ENCODE measurements at places on chromosomes 11 and 22.
A peak's percentile ranks its signal among the peaks of the same experiment; 100 is the strongest.

- DNase-seq: no peak
These were observed 1.5 kb downstream of the TMEM121B start for GRCh38 chr22:17119481-17120202.

GRCh38 chr22:26499188-26499703 is 13.0 kb downstream of the TFIP11 start:
- no peak for DNase-seq

GRCh38 chr11:34176751-34177209 is 71.4 kb downstream of the NAT10 start:
- DNase-seq: no peak

GRCh38 chr11:114820621-114821020 is 142.3 kb downstream of the NXPE2 start:
- no peak for DNase-seq

DNA sequence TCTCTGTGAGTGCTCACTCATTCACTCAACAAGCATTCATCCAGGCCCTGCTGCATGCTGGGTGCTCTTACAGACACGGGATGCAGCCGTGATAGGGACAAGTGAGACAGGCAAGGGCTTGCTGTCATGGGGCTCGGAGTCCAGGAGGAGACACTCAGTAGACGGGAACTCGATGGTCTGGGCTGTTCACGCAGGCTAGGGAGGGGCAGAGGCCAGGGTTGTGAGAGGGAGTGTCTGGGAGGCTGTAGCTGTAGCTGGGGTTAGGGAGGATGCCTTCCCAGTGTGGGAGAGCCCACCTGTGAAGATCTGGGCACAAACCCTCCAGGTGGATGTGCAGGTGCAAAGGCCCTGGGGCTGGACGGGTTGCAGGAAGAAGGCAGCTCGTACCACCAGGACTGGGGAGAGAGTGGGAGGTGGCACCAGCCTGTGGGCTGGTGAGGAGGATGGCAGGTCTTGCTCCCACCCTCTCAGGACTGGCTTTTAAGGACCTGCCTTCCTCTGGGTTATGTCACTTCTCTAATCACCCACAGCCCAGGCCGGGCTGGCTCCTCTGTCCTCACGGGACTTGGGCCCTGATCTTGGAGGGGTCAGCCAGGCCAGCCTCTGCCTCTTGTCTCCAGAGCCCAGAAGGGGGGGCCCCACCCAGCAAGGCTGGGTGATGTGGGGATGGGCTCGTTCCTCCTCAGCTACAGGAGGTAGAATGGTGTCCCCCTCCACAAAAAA is 24.1 kb downstream of the FGF4 start:
- DNase-seq: no peak

DNA sequence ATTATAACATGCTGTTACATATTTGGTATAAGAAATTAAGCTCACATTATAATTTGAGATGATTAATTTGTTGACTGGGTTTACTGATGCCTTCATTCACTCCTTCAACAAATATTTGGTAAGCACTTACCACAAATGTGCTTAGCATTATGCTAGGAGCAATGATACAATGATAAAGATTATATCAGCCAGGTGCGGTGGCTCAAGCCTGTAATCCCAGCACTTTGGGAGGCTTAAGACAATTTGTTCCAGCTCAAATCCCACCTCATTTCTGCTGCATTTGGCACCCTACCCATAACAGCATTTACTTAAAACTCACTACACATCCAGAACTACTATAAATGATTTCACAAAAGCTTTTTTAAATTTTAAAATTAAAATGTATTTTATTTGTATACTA is 1263.6 kb upstream of the RAG2 start:
- DNase-seq: no peak

DNA sequence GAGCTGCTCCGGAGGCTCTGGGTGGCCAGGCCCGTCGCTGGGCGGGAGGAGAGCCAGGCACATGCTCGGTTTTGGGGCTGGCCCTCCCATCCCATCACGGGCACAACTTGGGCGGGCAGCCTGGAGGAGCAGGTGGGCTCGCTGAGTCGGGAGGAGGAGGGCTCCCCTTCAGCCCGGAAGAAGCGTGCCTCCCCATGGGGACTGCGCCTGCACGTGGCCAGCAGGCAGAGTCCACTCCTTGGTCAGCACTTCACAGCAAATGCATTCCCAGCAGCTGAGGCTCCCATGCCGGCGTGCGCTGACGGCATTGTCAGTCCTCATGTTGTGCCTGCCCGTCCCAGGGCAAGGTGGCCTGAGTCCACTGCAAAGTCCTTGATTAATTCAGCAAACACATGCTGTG is 1281.7 kb downstream of the BRD1 start:
- no peak for DNase-seq

- no peak for DNase-seq
These were observed 46.7 kb downstream of the TSPAN18 start for GRCh38 chr11:44773351-44773965.

DNA sequence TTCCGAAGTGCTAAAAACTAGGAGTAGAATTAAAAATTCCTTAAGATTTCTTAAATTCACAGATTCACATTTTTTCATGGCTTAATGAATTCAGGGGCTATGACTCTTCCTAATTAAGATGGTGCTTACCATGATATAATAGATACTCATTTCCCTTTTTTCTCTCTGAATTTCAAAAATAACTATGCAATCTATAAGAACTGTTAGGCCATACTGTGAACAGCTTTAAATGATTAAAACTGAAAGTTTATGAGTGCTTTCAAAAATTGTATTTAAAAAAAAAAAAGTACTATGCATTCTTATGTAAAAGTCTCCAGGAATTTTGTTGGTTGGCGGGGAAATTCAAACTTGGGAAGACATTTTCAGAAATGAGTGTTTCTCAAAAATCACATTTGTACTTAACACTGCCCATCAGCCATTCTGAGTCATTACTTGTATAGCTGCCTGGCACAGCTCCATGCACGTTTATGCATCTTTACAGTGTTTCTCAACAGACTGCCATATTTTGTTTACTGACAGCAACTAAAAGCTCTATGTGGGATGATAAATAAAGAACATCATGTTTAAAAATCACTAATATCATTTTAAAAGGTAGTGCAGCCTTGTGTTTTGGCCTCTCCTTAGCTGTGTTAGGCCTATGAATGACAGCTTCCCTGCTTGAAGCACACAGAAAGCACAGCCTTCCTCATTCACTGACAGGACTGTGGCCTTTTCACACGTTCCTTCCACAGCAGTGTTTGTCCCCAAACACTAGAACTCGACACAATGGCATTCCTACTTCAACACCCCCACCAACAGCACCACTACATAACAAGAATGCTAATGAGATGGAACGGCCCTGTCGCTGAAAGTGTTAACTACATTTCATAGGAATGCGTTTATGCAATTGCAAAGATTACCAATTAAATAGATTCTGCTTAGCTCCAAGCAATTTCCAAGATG is 131.4 kb downstream of the DCDC1 start:
- DNase-seq: no peak

DNA sequence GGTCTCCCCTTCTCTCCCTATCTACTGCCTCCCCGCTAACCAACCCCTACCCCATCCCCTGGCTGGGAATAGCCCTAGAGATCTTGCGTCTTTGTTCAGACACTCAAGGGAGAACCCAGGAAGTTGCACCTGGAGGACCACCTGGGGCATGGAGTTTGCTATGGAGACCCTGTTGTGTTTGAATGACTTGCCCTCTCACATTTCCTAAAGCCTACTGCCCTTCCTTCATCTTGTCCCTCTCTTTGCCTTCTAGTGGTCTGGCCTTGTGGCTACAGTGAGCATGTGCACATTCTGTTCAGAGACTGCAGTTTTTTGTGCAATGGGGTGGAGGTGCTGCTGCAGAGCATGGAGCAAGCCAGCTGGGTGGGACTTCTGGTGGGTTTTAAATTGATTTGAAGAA is 42.5 kb downstream of the ZNRF3 start:
- no peak for DNase-seq

DNA sequence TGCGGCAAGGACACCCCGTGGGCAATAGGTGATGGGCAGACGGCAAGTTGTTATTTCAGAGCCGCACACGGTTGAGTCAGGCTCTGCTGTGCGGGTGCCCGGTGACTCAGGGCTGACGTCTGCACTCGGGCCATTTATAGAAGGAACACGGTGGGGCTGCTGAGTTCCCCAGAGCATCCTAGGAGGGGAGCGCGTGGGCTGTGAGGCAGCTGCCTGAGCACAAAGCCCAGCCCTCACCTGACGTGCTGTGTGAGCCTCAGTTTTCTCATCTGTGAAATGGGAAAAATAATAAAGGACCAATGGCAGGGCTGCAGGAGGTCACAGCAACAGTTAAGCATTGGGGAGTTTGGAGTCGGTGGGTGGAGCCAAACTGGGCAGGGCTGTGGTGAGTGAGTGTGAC is 11.3 kb upstream of the RHOD start:
- DNase-seq: no peak

DNA sequence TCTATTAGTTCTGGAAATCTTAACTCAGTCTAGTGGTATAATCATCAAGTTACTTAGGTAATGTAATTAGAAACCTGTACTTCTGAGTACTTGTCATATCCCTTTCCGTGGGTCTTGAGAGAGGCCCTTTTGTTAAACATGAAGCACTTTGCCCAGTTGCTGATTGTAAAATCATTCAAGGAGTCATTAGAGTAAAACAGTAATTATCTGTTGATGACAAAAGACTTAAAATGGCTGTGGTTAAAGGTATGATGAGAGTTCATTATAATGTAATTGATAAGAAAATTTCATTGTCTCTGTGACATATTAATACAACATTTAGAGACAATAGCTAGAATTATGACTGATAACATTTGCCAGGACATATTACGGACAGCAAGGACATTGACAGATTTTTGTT is 34.3 kb downstream of the PRR5L start:
- no peak for DNase-seq

- DNase-seq: no peak
These were observed 342.1 kb upstream of the SYN3 start for GRCh38 chr22:33400061-33400840.

DNA sequence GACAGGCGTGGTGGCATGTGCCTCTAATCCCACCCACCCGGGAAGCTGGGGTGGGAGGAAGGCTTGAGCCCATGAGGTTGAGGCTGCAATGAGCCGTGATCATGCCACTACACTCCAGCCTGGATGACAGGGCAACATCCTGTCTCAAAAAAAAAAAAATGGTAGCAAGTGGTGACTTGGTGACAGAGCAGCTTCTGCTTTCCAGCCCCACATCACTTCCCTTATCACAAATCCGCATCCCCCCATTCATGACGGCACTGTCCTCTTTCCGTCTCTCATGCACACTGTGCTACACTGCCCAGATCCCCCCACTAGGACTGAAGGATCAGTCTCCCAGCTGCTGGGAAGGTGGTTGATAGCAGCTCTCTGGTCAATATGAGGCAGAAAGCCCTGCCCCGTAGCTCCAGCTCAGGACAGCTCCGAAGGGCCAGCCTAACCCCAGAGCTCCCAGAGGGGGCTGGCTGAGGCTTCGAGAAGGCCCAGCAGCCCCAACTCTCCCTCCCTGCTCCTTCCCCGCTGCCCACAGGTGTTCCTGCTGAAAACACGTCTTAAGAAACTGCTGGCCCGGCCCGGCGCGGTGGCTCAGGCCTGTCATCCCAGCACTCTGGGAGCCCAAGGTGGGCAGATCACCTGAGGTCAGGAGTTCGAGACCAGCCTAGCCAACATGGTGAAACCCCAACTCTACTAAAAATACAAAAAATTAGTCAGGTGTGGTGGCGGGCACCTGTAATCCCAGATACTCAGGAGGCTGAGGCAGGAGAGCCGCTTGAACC is 15.9 kb downstream of the PGA5 start:
- DNase-seq: no peak

- no peak for DNase-seq
These were observed 444.4 kb downstream of the DLG2 start for GRCh38 chr11:85182441-85183387.

DNA sequence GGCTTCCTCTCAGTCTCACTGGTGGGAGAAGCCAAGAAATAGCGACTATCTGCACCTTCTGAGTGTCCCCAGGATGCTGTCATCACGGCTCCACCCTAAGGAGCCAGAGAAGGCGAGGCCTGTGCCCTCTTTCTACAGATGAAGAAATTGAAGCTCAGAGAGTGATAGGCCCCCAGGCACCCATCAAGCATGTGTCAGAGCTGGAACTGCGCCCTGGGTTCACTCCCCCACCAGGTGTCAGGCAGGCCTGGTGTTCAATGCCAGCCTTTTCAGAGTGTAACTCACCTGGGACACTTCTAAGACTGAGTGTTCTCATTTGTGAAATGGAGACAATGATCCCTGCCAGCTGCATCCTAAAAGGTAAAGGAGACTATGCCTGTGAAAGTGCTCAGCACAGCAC is 127.3 kb upstream of the SEZ6L start:
- no peak for DNase-seq

- no peak for DNase-seq
These were observed 3.0 kb upstream of the FERMT3 start for GRCh38 chr11:64203421-64204079.

GRCh38 chr11:107924306-107924705 is 3.9 kb upstream of the RAB39A start:
- DNase-seq: no peak

GRCh38 chr11:11847082-11847481 is 5.3 kb downstream of the USP47 start:
- DNase-seq: no peak

DNA sequence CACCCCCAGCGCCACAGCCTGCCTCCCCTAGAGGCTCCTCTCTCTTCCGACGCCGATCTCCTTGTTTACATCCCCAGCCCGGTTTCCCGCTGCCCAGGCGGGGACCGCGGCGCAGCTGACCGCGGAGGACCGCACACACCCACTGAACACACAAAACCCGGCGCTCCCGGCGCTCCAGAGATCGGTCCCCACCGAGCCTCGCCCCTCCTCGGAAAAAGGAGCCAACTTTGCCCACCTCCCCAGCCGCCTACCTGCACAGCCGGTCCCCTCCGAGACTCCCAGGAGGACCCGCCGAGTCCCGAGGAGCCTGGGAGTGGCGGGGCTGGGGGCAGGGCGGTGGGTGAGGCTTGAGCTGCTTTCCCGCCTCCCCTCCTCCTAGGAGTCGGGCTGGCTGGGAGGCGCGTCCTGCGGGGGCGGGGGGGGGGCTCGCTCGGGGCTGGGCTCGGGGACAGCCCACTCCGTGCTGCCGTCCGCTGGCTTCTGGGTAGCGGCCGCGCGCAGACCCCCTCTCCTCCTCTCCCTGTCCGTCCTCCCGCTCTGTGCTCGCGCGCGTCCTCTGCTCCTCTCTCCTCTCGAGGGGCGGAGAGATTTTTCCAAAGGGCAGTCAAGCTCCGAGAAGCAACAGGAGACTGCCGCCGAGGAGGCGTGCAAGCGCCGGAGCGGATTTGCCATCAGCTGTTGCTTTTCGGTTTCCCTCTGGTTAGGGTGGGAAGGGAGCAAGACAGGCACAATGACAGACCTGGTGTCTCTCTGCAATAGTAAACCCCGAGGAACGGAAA is at the start of gene FXYD6:
Gene FXYD6, minus strand, starts transcription at position 318 of the 779 bp plus-strand sequence. CDS start 33,882 bp downstream, outside the sequence.
- peak; percentile 41 for DNase-seq

DNA sequence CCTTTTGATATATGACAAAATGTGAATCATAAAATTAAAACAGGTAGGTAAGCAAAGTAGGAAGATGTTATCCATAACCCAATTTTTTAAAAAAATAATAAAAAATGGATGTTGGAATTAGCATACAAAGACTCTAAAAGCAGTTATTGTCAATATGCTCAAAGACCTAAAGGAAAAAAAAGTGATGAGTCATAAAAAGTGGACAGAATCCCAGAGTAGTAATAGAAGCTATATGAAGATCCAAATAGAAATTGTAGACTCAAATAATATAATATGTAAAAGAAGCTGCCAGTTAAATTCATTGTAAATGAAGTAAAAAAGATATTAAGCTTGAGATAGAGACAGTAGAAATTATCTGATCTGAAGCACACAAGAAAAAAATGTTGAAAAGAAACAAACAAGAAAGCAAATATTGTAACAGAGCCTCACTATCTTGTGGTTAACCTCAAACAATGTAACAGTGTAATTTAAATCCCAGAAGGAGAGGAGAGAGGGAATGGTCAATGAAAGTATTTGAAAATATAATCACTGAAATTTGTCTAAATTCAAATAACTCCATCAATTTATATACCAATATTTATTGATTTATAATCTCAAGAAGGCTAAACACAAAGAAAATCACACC is 773.4 kb upstream of the RAG2 start:
- no peak for DNase-seq
